ENCODE measurements at places on chromosomes 2 and 18.

- no peak for DNase-seq
Measured at GRCh38 chr18:59459369-59460071, 100.5 kb upstream of the LMAN1 start.

GRCh38 chr18:54358495-54359040 is 862 bp downstream of the C18orf54 start:
- no peak for DNase-seq

DNA sequence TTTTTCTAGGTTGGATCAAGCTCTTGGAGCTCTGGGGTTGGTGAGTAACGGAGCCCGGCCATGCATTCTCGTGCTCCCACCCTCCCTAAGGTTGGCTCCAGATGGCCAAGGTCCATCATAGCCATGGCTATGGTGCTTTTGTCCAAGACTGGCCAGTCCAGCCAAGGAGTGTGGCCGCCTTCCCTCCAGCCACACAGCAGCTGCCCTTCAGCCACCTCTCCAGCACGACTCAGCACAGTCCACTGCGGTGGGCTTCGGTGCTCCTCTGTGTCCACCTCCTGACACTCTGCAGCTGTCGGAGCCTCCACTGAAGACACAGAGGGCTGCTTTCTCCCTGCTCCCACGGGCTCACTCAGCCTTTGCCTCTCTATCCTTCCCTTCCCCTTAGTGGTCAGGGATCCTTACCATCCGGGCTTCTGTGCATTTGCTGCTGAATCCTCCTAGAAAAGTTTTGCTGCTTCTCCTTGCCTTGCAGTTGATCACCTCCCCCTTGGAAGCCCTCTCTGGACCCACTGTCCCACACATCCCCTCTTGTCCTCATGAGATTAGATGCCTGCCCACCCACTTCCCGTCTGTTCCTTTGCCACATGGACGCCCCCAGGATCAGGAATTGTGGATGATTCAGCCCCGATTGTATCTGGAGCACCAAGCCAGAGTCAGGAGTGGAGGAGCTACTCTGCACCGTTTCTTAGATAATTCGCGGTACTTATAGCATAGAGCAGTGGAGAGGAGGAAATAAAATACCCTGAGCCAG is 177.1 kb upstream of the COPS8 start:
- DNase-seq, result no peak

DNA sequence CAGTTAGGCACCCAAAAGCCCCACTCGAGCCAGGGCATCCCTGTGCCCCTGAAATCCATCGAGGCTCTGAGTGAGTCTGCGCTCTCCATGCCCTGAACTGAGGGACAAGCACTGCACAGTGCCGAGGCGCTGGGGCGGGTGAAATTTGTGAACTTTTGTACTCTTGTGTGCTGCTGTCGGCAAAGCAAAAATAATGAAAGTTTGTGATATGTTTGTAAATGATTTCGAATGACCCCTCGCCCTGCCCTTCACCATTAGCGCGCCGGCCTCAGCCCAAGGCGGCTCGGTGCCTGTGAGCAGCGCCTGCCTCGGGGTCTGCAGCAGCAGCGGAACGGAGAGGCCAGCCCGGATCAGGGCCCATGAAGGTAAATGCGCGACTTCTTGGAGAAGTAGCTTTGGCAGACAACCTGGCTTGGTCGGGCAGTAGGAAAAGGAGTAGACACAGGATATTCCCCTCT is 1.8 kb upstream of the HOXD4 start:
- no peak for DNase-seq

DNA sequence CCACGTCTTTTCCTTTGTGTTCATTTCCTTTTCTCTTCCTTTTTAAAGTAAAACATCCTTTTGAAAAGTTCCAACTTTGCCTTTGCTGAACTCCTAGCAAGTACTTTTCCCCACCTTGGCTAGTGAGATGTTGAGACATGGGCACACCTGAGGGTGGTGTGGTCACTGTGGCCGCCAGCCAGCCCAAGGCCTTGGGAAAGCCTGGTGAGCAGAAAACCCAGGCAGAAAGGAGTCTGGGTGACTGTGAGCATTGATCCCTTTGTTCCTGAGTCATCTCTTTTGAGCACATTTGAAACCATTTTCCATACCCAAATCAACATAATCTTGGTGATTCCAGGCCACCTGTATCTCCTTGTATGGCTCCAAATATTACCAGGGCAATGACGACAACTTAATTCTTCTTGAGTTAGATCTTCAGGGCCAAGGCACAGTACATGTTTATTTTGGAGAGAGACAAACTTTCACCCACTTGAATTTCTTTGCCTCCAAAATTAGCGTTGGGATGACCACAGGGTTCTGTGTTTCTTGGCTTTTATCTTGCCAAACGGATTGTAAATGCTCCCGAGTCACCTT is 14.5 kb downstream of the EPAS1 start:
- DNase-seq, result no peak

GRCh38 chr2:63735263-63735662 is 106.4 kb upstream of the UGP2 start:
- DNase-seq, result no peak

DNA sequence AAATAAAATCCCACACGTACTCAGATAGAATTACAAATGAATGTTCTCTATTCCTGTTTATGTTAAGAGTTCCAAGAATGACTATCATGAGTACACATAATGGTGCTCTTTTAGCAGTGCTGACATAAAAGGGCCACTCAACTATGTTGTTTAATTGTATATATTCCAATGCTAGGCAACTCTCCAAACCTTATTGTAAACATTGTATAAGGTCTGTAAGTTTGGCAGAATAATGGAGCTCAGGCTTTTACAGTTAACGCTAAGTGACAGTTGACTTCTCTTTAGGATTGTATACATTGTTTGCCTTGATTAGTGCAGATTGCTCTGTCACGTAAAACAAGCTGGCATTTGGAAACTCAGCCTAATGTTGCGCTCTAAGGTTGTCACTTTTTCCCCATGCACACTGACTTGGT is 20.8 kb downstream of the RBMS1 start:
- no peak for DNase-seq

DNA sequence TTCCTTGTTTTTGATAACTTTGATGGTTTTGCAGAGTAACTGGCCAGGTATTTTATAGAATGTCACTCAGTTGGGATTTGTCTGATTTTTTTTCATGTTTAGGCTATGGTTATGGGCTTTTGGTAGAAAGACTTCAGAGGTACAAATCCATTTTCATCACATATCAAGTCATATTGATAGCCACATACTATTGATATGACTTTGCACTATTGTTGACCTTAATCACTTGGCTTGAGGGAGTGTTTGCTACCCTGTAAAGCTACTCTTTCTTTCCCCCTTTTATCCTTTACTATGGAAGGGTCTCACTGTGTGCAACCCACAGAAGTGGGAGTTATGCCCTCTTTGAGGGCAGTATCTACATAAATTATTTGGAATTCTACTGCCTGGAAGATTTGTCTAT is 109.8 kb downstream of the BABAM2 start:
- no peak for DNase-seq

DNA sequence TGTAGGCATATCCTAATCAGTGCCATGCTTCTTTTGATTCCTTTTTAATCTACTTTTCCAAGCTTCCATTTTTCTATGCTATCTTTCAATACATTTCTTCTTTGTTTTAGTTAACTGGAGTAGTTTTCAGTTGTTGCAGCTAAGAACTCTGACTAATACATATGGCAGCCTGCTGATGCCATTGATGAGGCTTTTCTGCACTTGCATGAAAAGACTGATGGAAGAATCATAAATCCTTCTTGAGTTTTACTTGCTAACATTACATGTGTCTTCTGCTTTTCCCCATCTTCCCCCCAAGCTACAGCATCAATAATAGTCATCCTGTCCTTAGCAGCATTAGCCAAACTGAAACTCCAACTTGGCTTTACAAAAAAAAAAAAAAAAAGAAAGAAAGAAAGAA is 203.3 kb downstream of the LRP1B start:
- DNase-seq, result no peak

- DNase-seq, result no peak
Measured at GRCh38 chr2:121189011-121189410, 96.0 kb downstream of the TFCP2L1 start.
